ENCODE measurements at places on chromosomes 3 and 15. TPM values are rescaled to one million over a fixed set of nuclear protein-coding genes. Genes with fewer than 3 reads are reported as not detected.

- DNase-seq, result peak; percentile 96
These were observed 3.5 kb downstream of the ZNF710 start for GRCh38 chr15:90004671-90005070.

- DNase-seq, result no peak
These were observed 125.5 kb upstream of the ADAMTS9 start for GRCh38 chr3:64813326-64813725.

- DNase-seq, result peak; percentile 75
These were observed 24.4 kb upstream of the COPG1 start for GRCh38 chr3:129224984-129225393.

GRCh38 chr15:64163659-64164362 lies 989 bp upstream of the PPIB start:
- peak; percentile 24 for DNase-seq

DNA sequence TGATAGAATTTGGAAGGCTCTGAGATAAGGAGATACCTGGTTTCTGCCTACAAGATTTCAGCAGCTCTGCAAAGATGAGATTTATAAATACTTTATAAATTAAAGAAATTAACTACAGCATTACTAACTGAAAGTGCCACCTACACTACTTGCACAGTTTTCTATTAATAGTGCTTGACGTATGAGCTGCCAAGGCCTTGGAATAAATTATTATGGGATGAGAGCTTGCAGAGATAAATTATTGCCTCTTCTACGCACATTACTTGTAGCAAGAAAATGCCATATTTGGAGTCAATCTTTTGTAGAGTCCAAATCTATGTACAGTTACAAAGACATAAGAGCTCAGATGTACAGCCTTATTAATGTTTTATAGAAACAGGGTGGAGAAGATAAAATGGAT lies 89.1 kb downstream of the BCHE start:
- no peak for DNase-seq

DNA sequence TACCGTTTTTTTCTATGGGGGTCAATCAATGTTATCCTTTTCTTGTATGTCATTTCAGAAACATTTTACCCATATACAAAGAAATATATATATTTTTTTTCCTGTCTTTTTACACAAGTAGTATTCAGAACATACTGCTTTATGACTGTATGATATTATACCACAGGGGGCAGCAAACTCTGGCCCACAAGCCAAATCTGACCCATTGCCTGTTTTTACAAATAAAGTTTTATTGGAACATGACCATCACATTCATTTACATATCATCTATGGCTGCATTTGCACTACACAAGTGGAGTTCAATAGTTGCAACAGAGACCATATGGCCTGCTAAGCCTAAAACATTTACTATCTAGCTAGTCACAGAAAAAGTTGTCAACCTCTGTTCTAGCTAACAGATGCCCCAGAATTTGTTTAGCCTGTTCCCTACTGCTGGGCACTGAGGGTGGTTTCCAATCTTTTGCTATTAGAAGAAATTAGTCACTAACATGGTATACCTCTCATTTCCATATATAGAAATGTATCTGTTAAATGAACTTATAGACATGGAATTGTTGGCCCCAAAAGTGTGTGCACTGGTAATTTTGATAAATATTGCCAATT lies 57.7 kb downstream of the BFSP2 start:
- no peak for DNase-seq

DNA sequence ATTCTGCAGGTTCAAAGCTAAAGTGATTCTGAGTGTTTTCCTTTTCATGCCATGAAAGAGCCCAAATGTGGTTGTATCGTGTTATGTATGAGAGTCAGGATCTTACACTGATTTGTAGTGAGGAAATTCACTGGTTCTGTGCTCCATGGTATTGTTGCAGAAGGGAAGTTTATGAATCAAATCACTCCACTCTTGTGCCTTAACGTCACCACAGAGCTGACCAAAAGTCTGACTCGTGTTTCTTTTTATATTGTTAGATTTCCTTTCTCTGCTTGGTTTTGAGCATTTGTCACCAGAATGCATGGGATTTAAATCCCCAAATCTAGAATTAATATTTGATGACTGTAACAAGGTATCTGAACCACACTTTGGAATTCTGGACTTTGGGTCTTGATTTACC lies 29.1 kb upstream of the SLC30A4 start:
- peak; percentile 10 for DNase-seq

- DNase-seq, result peak; percentile 49
These were observed 617.4 kb downstream of the CADM2 start for GRCh38 chr3:85576091-85576690.

DNA sequence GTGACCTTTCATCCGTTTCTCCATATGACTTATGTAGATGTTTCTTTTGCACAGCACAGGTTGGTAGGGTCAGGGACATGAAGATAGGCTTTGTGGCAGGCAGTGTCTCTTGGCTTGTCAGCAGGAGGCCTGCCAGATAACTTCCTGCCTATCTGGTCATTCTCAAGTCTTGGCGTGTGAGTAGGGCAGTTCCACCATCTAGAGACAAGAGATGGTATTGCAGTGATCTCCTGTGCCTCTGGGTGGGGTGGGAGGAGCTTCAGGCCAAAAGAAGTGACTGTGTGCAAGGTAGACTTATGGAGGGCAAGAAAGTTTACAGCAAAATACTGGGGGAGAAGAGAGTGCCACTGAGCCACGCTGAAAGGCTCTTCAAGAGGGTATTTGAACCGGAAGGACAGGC lies 11.0 kb downstream of the TEX264 start:
- DNase-seq, result peak; percentile 83

DNA sequence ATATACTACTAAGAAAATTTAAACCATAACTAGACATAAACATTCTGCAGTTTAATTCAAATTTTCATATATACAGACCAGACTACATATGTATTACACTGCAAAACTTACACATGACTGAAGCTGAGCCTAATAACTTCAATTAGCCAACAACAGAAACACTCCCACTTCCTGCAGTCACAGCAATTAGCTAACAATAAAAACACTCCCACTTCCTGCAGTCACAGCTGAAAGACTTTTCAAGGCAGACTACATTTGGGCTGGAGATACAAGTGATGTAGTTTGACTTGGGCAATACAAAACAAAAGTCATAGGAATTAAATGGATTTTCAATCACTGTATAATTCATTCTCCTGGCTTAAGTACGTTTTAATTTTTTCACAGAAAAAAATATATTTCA lies 10.3 kb downstream of the TM2D3 start:
- DNase-seq, result no peak

DNA sequence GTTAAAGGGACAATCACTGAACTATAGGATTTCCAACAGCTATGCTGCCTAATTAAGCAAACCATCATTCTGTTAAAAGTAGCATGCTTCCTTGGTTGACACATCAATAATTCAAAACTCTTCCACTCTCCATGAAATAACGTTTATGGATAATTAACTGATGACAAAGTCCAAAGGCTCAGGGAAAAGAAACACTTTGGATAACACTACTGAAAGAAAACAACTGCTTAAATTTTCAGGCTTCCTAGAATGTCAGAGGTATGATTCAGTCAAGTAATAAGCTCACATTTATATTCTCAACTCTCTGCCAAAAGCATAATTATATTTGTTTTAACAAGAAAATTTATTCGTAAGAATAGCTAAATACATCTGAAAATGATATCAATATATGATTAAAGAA lies 49.6 kb downstream of the WDR72 start:
- no peak for DNase-seq

- peak; percentile 99 for DNase-seq
These were observed 92.6 kb upstream of the ZBTB20 start for GRCh38 chr3:115239717-115240116.

DNA sequence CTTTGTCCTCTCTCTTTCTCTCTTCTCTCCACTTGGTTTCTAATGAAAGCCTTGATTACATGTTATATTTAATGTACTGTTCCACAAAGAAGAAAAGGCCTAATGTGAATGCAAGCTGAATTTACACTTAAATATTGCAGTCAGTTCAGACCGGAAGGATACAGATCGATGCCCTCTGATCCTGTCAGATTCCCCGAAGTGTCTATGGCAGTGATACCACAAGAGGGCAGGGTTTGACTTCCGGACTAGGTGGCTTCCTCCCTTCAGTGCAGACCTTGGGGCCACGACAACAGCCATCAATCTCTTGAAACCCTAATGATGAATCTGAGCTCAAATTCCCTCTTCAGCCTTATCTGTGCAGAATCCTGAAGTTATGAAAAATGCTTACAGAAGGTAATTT lies 29.5 kb downstream of the AGTR1 start:
- DNase-seq, result no peak

GRCh38 chr15:88619796-88620195 lies 1.3 kb upstream of the AEN start:
- no peak for DNase-seq

- DNase-seq, result no peak
These were observed 50.0 kb downstream of the TRIM42 start for GRCh38 chr3:140727886-140728285.

GRCh38 chr3:123449997-123450604 lies 1.2 kb upstream of the ADCY5 start:
- no peak for DNase-seq

GRCh38 chr15:40102897-40103858 lies 5.5 kb downstream of the BMF start:
- peak; percentile 71 for DNase-seq

- peak; percentile 32 for DNase-seq
These were observed 17.1 kb downstream of the CTXND1 start for GRCh38 chr15:80234883-80235282.

GRCh38 chr3:14248849-14249523 lies 70.4 kb downstream of the LSM3 start:
- no peak for DNase-seq

DNA sequence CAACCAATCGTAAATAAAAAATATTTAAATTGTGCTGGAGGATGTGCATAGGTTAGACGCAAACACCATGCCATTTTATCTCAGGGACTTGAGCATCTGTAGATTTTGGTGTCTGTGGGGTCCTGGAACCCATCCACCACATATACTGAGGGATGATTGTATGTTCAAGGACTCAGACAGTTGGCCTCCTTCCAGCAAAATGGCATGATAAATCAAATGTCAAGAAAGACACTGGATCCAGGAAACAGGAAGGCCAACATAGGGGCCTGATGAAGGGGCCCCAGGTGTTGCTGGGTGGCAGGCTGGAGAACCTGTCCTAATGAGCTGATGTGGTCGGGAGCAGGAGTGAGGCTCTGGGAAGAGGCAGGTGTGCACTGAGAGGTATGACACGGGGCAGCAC lies 289.5 kb downstream of the GABRG3 start:
- DNase-seq, result no peak

DNA sequence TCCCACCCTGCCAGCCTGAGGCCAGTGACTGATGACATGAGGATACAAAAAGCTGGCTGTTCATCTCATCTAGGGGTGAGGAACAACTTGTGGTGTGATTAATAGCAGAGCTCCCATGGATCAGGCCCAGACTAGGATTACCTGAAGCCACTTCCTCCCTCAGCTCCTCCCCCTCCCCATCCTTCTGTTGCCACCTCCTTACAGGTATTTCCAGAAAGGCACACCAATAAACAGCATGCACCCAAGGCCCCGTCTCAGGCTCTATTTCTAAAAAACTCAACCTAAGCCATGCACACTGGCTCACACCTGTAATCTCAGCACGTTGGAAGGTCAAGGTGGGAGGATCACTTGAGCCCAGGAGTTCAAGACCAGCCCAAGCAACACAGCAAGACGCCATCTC lies 54.1 kb downstream of the SRGAP3 start:
- no peak for DNase-seq

DNA sequence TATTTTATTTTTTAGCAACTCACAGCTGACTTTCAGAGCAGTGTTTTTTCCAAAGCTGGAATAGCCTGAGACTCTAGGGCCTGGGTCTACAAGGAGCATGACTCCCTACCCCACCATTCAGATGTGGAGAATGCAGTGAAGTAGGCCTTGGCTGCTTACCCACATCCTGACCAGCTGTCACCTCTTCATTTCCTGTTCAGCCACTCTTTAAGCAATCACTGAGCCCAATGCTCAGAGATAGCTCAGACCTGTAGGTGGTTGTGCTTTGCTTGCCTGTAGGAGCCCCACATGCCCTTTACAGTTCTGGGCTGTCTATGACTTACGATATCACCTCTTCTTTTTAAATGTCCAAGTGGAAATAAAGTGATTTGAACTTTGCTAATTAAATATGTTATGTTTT lies 148.1 kb downstream of the NEK11 start:
- no peak for DNase-seq

DNA sequence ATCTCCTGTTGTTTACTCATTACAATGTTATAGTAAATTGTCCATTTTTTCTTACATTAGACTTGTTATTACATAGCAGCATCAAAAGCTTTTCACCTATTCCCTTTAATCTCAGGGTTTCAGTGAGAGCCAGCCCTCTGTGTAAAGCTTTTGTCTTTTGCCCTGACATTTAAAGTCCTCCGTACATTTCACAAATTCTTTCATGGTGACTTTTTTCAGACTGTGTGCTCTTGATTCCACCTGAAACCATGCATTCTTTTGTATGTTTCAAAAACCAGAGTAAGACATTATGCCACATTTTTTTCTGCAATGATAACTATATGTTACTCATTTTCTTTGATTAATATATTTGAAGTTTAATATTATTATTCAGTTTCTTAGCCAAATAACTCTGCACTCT lies 781.4 kb upstream of the ROBO1 start:
- DNase-seq, result no peak

- DNase-seq, result no peak
These were observed 275.9 kb upstream of the NR2F2 start for GRCh38 chr15:96054621-96055020.

- DNase-seq, result no peak
These were observed 276.5 kb downstream of the EDEM1 start for GRCh38 chr3:5463991-5464390.

DNA sequence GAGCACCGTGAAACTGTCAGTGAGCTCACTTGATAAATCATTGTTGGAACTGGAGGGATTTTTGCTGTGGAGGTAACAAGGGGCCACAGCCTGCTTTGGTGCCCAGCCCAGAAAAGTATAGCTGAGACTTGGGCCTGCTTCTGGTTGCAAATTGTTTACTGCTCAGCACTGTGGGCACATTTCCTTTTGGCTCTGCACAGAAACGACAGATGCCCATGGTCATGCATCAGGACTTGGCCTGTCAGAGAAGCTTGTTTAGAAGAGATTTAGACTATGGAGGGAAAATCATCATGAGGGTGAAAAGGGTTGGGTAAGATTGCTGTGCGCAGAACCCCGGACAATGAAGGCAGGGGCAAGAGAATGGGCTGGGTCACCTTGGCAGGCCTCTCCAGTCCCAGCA lies 286.1 kb upstream of the CTNNB1 start:
- no peak for DNase-seq

- DNase-seq, result no peak
These were observed 142.9 kb downstream of the LRRK1 start for GRCh38 chr15:101062063-101062462.

Gene ST8SIA2
- 0.25 TPM for total RNA-seq

Gene PSTPIP1
- not detected for total RNA-seq

Gene GXYLT2
- total RNA-seq, result 47.8 TPM

Gene GRIP2
- total RNA-seq, result 0.90 TPM

Gene IL20RB
- 3.9 TPM for total RNA-seq

Gene PML
- 31.9 TPM for total RNA-seq

Gene FBXO40
- not detected for total RNA-seq

Gene RAB7A
- 166 TPM for total RNA-seq

Gene SLITRK3
- not detected for total RNA-seq

Data from fibroblast of the aortic adventitia (primary cell).